ENCODE measurements at places on chromosomes 12 and 14. TPM values are rescaled to one million over a fixed set of nuclear protein-coding genes. Genes with fewer than 3 reads are reported as not detected.

DNA sequence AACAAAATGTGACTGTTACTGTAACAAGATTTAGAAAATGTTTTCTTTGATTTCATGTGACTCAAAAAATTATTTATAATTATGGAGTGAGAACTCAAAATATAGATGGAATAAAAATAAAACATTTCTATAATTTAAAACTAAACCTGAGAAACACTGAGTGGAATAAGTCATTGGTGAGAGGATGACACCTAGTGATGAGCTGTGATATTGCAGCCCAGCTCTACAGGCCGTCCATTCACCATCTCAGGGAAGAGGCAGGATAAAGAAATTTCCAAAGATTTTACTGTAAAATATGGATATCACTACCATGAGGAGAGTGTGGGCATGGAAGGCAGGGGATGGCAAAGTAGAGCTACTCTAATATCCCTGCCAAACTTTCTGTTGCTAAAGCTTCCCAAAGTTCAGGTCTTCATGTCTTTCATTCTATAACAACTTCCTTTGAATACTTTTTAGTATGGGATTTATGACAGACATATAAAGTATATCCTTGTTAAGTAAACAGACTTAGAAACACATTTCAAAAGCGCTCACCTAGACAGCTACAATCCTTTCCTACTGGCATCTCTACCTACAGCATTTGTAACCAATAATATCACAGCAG lies 308.0 kb downstream of the ITPR2 start:
- H3K27ac ChIP-seq = no peak overlapping the region
- H3K4me3 ChIP-seq = no peak overlapping the region
- no peaks in the 10 kb centered on the region for H3K36me3 ChIP-seq
- H3K27me3 ChIP-seq = no peaks in the 10 kb centered on the region

DNA sequence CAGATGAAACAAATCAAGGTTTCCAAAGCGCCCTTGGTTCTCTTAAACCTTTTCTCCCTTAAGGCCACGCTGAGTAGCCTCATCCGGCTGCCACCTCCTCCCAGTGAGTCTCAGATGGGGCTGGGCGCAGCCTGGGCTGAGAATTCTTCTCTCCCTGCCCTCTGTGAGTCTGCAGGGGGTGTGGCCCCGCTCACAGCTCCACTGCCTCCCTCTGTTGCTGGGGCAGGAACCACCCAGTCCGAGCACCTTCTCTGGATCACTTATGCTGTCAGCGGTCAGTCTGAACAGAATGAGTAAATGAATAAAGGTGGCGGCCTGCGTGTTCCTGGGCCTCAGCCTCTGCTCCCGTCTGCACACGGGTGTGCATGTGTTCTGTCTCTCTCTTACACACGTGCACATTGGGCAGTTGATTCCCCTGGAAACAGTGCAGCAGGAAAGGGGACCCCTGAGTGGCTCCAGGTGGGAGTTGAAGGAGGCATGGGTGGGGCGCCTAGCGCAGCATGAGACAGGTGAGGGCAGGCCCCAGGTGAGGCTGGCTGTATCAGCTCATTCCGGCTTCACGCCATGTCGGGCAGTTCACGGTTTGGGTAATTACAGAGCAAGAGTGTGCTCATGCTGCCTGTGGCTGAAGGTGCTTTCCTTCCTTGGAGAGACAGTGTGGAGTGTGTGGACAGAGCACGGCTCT lies 4.3 kb downstream of the PAPLN start:
- no peak overlapping the region for H3K4me3 ChIP-seq
- DNase-seq = no peak
- peaks cover 33% of the 10 kb centered on the region for H3K27me3 ChIP-seq
- H3K36me3 ChIP-seq = no peaks in the 10 kb centered on the region
- no peak overlapping the region for H3K27ac ChIP-seq
- H3K4me1 ChIP-seq = peaks cover 26% of the 10 kb centered on the region

GRCh38 chr12:92628476-92628875 lies 74.3 kb upstream of the PLEKHG7 start:
- H3K27ac ChIP-seq = no peak overlapping the region
- no peak overlapping the region for H3K4me3 ChIP-seq
- DNase-seq = peak; percentile 71
- peaks cover 29% of the 10 kb centered on the region for H3K4me1 ChIP-seq

GRCh38 chr12:84542289-84542688 lies 370.3 kb downstream of the SLC6A15 start:
- no peaks in the 10 kb centered on the region for H3K27me3 ChIP-seq
- no peak for DNase-seq

DNA sequence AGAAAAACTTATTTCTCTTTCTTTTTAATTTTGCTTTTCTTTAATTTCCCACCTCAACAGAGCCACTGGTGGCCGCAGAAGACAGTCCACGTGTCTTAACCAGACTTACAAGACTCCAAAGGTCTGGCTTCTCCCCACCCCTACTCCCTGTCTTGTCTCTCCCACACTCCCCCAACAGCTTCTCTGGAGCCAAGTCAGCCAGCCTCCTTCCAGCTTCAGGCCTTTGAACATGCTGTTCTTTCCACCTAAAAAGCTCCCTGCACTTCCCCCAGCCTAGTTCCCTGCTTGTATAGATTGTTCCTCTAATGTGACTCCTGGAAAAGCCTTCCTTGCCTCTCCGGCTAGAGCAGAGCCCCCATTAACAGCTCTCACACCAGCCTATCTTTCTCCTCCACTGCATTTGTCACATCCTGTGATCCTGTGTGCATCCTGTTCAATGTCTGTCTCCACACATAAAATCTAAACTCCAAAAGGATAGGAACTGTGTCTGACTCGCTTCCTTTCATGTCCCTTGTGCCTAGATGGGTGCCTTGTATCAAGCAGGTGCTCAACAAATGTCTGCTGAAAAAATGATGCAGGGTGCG lies 7.8 kb upstream of the DYNLL1 start:
- no peaks in the 10 kb centered on the region for H3K27me3 ChIP-seq
- DNase-seq = no peak
- H3K36me3 ChIP-seq = no peaks in the 10 kb centered on the region
- H3K4me3 ChIP-seq = no peak overlapping the region
- no peaks in the 10 kb centered on the region for H3K4me1 ChIP-seq

RIMBP2 gene
- total RNA-seq = 2.2 TPM

OR6C2 gene
- not detected for total RNA-seq

PDZRN4 gene
- total RNA-seq = not detected

ATP5F1B gene
- total RNA-seq = 714 TPM

Data from astrocyte (in vitro differentiated cells and primary cell).